ENCODE measurements at places on chromosomes 5 and 9. TPM values are rescaled to one million over a fixed set of nuclear protein-coding genes. Genes with fewer than 3 reads are reported as not detected.

The CER1 gene
- not detected for total RNA-seq

The PCDHGC3 gene
- 36.1 TPM for total RNA-seq

The ALDH1B1 gene
- 20.5 TPM for total RNA-seq

The PCDHGB3 gene
- 1.7 TPM for total RNA-seq

DNA sequence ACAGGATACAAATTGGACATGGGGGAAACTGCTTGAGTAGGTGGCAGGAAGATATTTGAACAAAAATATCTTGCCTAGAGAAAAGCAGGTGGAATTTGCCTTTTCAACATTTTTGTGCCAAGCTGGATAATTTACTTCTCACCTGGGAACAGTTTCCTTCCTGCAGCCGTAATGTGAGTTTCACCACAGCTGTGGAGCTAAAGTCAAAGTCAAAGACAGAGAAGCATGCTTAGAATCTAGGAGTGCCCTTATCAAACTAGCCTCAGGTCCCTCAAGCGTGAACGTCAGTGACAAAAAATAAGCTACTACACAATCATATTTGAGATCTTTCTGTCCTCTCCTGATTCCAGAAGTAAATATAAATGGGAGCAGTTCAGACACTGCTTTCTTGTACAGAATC, 588.9 kb downstream of the MAT2B start:
- H3K4me1 ChIP-seq = peaks cover 5% of the 10 kb centered on the region
- no peak overlapping the region for H3K27ac ChIP-seq
- no peak overlapping the region for H3K4me3 ChIP-seq
- DNase-seq = peak; percentile 35
- H3K36me3 ChIP-seq = no peaks in the 10 kb centered on the region
- no peaks in the 10 kb centered on the region for H3K27me3 ChIP-seq

The IQGAP2 gene
- 4.7 TPM for total RNA-seq

The TRIM36 gene
- total RNA-seq = 0.69 TPM

GRCh38 chr9:95197692-95198271, 119.7 kb downstream of the FANCC start:
- DNase-seq = no peak
- H3K36me3 ChIP-seq = no peaks in the 10 kb centered on the region
- H3K27ac ChIP-seq = no peak overlapping the region
- H3K4me1 ChIP-seq = no peaks in the 10 kb centered on the region
- no peaks in the 10 kb centered on the region for H3K27me3 ChIP-seq

The OR2Y1 gene
- not detected for total RNA-seq

GRCh38 chr5:16311666-16312065, 132.1 kb upstream of the MARCHF11 start:
- H3K4me3 ChIP-seq = no peak overlapping the region
- H3K27me3 ChIP-seq = no peaks in the 10 kb centered on the region
- no peak overlapping the region for H3K27ac ChIP-seq
- DNase-seq = no peak
- no peaks in the 10 kb centered on the region for H3K4me1 ChIP-seq
- no peaks in the 10 kb centered on the region for H3K36me3 ChIP-seq

The CARTPT gene
- total RNA-seq = not detected

- no peaks in the 10 kb centered on the region for H3K36me3 ChIP-seq
- no peak for DNase-seq
- no peaks in the 10 kb centered on the region for H3K4me1 ChIP-seq
- H3K27me3 ChIP-seq = no peaks in the 10 kb centered on the region
Measured at GRCh38 chr5:129120158-129120581, 25.6 kb downstream of the ISOC1 start.

DNA sequence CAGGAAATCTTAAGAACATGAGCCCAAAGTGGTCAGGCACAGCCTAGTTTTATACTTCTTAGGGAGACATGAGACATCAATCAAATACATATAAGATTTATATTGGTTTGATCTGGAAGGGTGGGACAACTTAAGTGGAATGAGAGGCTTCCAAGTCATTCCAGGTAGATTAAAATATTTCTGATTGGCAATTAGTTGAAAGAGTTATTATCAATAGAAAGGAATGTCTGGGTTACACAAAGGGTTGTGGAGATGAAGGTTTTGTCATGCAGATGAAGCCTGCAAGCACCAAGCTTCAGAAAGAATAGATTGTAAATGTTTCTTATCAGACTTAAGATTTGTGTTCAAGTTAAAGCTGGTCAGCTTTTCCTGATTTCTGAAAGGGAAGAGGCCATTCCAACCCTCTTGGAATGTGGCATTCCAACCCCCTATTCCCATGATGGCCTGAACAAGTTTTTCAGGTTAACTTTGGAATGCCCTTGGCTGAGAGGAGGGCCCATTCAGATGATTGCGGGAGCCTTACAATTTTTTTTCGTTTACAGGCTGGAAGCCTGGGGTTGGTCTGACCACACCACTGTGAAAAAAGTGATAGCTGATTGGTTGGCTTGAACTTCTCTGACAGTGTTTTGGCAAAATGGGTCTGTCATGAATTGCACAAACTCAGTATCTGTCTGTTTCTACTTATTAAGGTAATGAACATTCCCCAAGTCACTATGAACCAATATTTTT, 245.6 kb upstream of the RAI14 start:
- H3K4me3 ChIP-seq = no peak overlapping the region
- no peak overlapping the region for H3K27ac ChIP-seq
- no peaks in the 10 kb centered on the region for H3K36me3 ChIP-seq
- H3K27me3 ChIP-seq = peaks cover 8% of the 10 kb centered on the region
- no peaks in the 10 kb centered on the region for H3K4me1 ChIP-seq
- no peak for DNase-seq

- no peaks in the 10 kb centered on the region for H3K27me3 ChIP-seq
- H3K27ac ChIP-seq = no peak overlapping the region
- no peaks in the 10 kb centered on the region for H3K4me1 ChIP-seq
Measured at GRCh38 chr5:175589714-175590113, 68.2 kb upstream of the HRH2 start.

GRCh38 chr5:22560147-22560546, 293.0 kb downstream of the CDH12 start:
- DNase-seq = peak; percentile 24
- H3K4me1 ChIP-seq = peaks cover 6% of the 10 kb centered on the region
- no peaks in the 10 kb centered on the region for H3K27me3 ChIP-seq
- H3K4me3 ChIP-seq = no peak overlapping the region

DNA sequence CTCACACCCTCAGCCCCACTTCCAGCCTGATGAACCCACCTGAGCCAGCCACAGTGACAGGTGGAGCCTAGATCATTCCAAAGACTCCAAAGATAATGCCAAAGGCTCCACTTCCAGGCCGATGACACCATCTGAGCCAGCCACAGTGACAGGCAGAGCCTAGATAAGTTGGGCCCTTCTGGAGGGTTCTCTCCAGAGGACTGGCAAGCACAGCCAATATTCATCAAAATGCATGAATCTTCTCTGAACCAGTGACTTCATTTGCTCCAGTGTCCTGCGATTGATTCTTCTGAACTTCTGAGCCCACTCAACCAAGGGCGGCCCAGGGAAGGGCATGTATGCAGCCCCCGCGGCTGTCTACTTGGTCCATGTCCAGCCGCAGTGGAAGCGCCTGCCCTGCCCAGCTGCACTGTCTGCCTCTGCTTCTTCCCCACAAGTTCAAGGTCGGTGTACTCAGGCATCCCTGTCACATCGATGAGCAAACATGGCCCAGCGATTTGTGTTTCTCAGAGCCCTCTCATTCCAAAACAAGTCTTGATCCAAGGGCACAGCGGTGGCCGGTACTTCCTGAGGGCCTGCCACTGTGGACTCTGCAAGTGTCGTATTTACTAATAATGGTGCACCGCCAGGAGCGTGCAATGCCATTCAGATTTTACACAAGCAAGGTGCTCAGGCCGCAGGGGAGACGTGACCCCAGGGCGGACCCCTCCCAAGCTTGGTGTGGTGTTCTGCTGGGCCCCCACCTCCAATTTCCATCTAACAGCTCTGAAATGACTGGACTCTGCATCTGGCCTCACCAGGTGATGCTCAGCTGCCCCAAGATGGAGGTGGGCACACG, 107.0 kb downstream of the VAV2 start:
- no peaks in the 10 kb centered on the region for H3K36me3 ChIP-seq
- no peak for DNase-seq
- no peak overlapping the region for H3K27ac ChIP-seq
- H3K4me1 ChIP-seq = no peaks in the 10 kb centered on the region
- no peak overlapping the region for H3K4me3 ChIP-seq

The GPR21 gene
- 2.4 TPM for total RNA-seq

The TMEM174 gene
- total RNA-seq = not detected

- H3K27me3 ChIP-seq = no peaks in the 10 kb centered on the region
- no peaks in the 10 kb centered on the region for H3K36me3 ChIP-seq
- no peaks in the 10 kb centered on the region for H3K4me1 ChIP-seq
- no peak overlapping the region for H3K27ac ChIP-seq
- DNase-seq = no peak
Measured at GRCh38 chr5:116747881-116748280, 173.3 kb upstream of the SEMA6A start.

The TMEM267 gene
- 11.6 TPM for total RNA-seq

The SLC27A4 gene
- total RNA-seq = 36.9 TPM

The SLC6A3 gene
- not detected for total RNA-seq

GRCh38 chr5:139746691-139747582, 48.7 kb upstream of the PSD2 start:
- no peak overlapping the region for H3K27ac ChIP-seq
- DNase-seq = no peak
- H3K27me3 ChIP-seq = peaks cover 28% of the 10 kb centered on the region
- peaks cover 18% of the 10 kb centered on the region for H3K4me1 ChIP-seq
- H3K4me3 ChIP-seq = no peak overlapping the region

The INSYN2B gene
- 9.9 TPM for total RNA-seq

- H3K36me3 ChIP-seq = peaks cover 19% of the 10 kb centered on the region
- DNase-seq = no peak
- no peak overlapping the region for H3K27ac ChIP-seq
- H3K4me1 ChIP-seq = peaks cover 12% of the 10 kb centered on the region
- no peak overlapping the region for H3K4me3 ChIP-seq
Measured at GRCh38 chr9:114008667-114009410, 69.3 kb downstream of the AMBP start.

GRCh38 chr5:155530046-155530445, 516.5 kb downstream of the KIF4B start:
- H3K4me1 ChIP-seq = no peaks in the 10 kb centered on the region
- no peak for DNase-seq
- no peak overlapping the region for H3K27ac ChIP-seq
- H3K36me3 ChIP-seq = no peaks in the 10 kb centered on the region

The TICAM2 gene
- total RNA-seq = 3.5 TPM

DNA sequence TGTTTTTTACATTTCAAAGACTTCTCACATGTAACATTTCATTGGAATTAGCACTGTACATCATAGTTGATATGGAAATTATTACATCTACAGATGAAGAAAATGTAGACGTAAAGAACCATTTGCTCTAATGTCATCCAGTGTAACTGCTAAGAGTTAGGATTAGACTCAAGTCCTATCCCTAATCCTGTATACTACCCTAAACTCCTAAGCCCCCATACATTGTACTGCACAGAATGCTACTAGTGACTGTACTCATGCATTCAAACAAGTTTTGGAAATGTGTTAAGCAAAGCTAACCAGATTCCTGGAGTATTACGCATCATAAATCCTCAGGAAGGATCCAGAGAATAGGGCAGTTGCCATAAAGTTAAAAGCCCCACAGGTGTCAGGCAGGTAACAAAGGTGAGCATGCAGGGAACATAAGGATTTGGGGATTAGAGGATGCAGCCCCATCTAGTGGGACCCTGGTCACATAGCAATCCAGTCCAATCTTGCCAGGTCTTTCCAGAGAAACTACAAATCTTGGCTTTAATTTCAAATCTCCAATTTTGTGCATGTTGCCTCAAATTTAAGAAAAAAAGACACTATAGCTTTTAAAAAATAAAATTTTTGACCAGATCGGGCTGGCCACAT, 32.0 kb downstream of the HAVCR1 start:
- no peaks in the 10 kb centered on the region for H3K27me3 ChIP-seq
- no peaks in the 10 kb centered on the region for H3K36me3 ChIP-seq

The PCDHGB7 gene
- total RNA-seq = 12.6 TPM

GRCh38 chr9:136373300-136374182, at the start of gene CARD9:
Gene CARD9 (minus strand): TSS chr9:136373669. CDS start chr9:136372078, 1,591 bp downstream.
- H3K36me3 ChIP-seq = no peaks in the 10 kb centered on the region
- H3K27ac ChIP-seq = no peak within 1 kb of the TSS
- DNase-seq = no peak
- no peak within 1 kb of the TSS for H3K4me3 ChIP-seq
- no peaks in the 10 kb centered on the region for H3K27me3 ChIP-seq

DNA sequence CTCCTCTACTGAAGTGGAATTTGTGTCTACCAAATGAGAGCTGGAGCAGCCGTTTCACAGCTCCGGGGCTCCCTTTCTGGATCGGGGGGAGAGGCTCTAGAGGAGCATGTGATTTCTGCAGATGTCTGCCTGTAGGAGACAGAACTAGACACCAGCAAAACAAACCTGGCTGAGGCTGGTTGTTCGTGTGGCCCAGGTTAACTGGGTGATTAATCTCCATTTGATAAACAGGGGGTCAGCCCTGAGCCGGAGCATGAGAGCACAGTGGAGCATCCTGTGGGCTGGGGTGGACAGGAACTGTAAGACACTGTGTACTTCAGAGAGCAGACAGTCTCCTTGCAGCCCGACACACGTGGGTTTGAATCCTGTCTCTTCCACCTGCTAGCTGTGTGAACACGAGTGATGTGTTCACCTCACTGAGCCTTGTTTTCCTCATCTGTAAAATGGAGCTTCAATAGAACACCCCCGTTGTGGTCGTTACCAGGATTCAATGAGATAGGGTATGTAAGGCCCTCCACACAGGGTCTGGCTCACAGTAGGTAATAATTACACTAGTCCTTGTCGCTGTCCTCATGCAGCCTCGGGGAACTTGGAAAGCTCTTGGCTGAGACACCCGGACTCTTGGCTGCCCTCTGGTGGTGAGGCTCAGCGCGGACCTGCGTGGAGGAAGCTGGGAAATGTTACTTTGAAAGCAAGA, 12.9 kb downstream of the CXCL14 start:
- peak; percentile 54 for DNase-seq
- H3K36me3 ChIP-seq = no peaks in the 10 kb centered on the region

DNA sequence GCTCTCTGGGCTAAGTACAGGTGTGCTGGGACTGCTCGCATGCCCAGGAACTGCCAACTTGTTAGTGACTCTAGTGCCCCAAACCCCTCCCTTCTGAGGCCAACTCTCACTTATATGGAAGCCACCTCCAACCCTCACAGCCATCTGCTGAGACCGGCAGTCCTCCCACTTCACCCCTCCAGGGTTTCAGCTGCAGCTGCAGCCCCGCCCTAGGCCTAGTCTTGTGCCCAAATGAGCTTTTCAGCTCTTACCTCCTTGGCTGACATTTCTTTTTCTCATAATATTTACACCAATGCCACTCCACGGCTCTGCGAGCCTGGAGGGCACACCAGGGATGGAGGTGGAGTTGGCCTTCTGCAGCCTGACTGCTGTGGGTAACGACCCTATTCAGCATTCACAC, 166.6 kb downstream of the ROR2 start:
- DNase-seq = no peak
- H3K36me3 ChIP-seq = no peaks in the 10 kb centered on the region
- no peaks in the 10 kb centered on the region for H3K27me3 ChIP-seq
- H3K4me3 ChIP-seq = no peak overlapping the region
- H3K27ac ChIP-seq = no peak overlapping the region

- H3K27me3 ChIP-seq = no peaks in the 10 kb centered on the region
- H3K27ac ChIP-seq = no peak overlapping the region
- peaks cover 30% of the 10 kb centered on the region for H3K36me3 ChIP-seq
- peaks cover 10% of the 10 kb centered on the region for H3K4me1 ChIP-seq
Measured at GRCh38 chr9:127815512-127816361, 13.1 kb downstream of the FPGS start.

GRCh38 chr9:124813041-124813440, 36.1 kb downstream of the OLFML2A start:
- H3K36me3 ChIP-seq = no peaks in the 10 kb centered on the region
- H3K27me3 ChIP-seq = no peaks in the 10 kb centered on the region
